SW 1271 (cell line): ENCODE measurements at places on chromosomes 7 and 10.

DNA sequence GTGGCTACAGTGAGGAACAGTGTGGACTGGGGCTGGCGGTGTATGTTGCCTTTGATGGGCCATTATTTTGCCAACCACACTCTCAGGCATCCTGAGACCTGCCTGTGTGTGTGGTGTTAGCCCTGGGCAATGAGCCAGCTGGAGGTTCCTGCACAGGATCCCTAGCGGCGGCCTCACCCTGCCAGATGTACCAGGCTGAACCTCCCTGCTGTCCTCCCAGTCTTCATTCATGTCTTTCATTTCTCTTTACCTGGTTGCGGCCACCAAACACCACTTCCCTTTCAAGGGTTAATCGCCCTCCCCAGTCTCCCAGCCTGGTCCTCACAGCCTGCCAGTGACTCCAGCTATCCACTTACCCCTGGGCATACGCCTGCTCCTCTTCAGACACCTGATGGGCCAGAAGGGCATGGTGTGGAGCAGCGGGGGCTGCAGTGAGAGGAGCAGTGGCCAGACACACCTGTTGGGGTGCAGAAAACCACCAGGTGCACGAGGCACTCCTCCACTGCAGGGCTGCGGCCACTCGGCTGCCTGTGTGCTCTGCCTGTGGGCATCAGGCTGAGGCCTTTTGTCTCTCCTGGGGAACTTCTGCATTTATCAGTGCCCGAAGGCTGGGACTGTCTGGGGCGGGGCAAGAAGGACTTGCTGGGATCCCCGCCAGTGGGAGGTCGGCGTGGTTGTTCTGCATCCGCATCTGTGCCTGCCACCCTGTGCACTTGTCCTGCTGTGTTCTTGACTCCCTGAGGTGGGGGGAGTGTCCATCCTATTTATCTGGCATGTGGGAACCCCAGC is 111.6 kb downstream of the ARHGAP22 start:
- no peak for DNase-seq

- DNase-seq, result no peak
These were observed 90.5 kb upstream of the MACROH2A2 start for GRCh38 chr10:69961881-69962745.

DNA sequence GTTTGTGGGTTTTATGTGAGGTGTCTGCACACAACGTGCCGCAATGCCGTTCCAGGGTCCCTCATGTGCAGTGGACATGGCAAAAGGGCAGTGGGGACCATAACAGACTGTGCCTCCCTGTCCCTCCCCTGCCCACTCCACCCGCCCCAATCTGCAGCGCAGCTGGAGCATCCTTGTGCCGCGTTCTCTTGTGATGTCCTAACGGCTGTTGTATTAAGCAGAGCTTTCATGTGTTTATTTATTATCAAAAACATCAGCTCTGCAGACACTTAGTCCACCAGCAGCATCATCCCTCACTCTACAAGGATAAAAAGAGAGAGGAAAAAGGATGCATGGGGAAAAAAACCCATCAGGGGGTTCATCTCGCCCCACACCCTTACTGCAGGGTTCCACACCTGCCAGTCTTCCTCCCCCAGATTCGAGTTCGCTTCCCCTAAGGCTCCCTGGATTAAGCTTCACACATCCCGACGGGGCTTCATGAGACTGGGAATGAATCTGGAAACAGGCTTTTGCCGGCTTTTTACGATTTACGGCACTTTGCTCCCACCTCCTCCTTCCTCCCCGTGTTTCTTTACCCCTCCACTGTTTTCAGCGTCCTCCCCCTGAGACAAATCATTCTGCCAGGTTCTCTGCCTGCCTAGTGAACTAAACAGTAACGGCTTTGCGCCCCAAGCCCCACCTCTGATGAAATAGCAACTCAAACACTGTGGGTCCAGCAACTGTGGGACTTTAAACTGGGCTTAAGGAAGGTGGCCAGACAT is 301.4 kb downstream of the CAMK1D start:
- no peak for DNase-seq

- DNase-seq, result no peak
These were observed 114.0 kb upstream of the CNTNAP2 start for GRCh38 chr7:146002431-146003078.

- DNase-seq, result no peak
These were observed 60.2 kb downstream of the SHOC2 start for GRCh38 chr10:110979611-110980010.

- no peak for DNase-seq
These were observed 65.6 kb downstream of the TWIST1 start for GRCh38 chr7:19051767-19052375.

DNA sequence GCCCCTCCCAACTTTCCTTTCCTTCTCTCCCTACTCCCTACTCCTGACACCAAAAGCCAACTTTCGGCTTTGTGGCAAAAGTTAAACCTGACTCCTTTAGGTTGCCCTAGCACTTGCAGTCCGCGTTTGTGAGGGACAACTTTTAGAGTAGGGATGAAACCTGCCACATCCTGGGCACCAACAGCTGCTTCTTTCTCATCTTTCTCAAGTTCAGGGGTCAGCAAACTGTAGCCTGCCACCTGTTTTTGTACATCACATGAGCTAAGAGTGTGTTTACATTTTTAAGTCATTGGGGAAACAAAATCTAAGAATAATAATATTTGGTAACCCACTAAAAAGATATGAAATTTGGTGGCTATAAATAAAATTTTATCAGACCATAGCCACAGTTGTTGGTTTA is 660.6 kb downstream of the KCNMA1 start:
- no peak for DNase-seq

GRCh38 chr10:57963546-57963945 is 304.1 kb downstream of the IPMK start:
- DNase-seq, result no peak

- no peak for DNase-seq
These were observed 3.6 kb downstream of the OR2F2 start for GRCh38 chr7:143938379-143939243.

GRCh38 chr7:127419196-127419595 is 26.7 kb upstream of the ZNF800 start:
- DNase-seq, result no peak

DNA sequence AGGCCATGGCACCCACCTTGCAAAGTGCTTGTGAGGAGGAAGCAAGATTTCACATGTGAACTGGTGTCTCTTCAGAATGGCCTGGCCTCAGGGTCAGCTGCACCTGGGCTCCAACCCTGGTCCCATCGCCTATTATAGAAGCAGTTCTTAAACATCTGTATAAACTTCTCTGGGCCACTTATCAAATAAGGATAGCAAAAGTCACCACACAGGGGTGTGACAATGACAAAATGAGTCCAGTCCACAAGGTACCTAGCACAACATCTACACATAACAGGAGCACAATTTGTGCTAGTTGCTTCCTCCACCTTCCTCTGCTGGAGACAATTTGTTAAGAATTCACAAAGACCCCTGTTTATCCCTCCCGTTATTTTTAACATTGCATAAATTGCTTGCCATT is 340.6 kb upstream of the ZMIZ1 start:
- DNase-seq, result no peak

GRCh38 chr7:106065575-106066500 is 46.3 kb downstream of the SYPL1 start:
- no peak for DNase-seq
